ENCODE measurements at places on chromosomes 3 and 15.

- DNase-seq: no peak
Observed at GRCh38 chr15:31206386-31207181, 105.1 kb upstream of the TRPM1 start.

GRCh38 chr15:41659855-41660234 is 360 bp upstream of the MGA start:
- DNase-seq: no peak

GRCh38 chr3:133866141-133866540 is 29.5 kb downstream of the RAB6B start:
- no peak for DNase-seq

GRCh38 chr15:98958076-98958475 is 49.5 kb downstream of the PGPEP1L start:
- DNase-seq: no peak

- DNase-seq: no peak
Observed at GRCh38 chr3:173510565-173510964, 113.0 kb downstream of the NLGN1 start.

- DNase-seq: no peak
Observed at GRCh38 chr15:64034519-64034918, 11.8 kb downstream of the DAPK2 start.

DNA sequence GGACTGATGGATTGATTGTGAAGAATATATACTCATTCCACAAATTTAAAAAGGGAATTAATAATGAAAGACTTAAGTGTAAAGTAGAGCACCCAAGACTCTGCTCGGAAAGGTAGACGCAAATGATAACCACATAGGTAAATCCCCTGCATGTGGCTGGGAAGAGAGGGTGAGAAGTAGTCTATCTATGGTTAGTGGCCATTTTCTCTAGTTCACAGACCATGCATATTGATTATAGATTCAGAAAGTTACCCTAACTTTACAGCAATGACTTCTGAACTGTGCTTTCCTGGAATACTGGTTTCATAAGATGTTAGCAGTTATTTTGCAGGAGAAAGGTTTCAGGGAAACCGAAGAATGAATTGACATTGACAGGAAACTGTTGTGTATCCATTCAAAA is 51.7 kb downstream of the CASR start:
- DNase-seq: no peak

GRCh38 chr3:141660614-141660947 is 77.5 kb upstream of the RNF7 start:
- no peak for DNase-seq
